ENCODE measurements at places on chromosomes 2 and 18.

GRCh38 chr2:42659609-42660008 is 91.2 kb downstream of the MTA3 start:
- DNase-seq: peak; percentile 11

GRCh38 chr2:208097313-208097712 is 27.0 kb downstream of the CRYGD start:
- DNase-seq: no peak

GRCh38 chr2:231940795-231941194 is 14.6 kb upstream of the NPPC start:
- no peak for DNase-seq

GRCh38 chr18:78726326-78727056 is 253.1 kb upstream of the SALL3 start:
- no peak for DNase-seq

GRCh38 chr2:74045454-74045853 is 60.7 kb downstream of the TET3 start:
- DNase-seq: peak; percentile 53

DNA sequence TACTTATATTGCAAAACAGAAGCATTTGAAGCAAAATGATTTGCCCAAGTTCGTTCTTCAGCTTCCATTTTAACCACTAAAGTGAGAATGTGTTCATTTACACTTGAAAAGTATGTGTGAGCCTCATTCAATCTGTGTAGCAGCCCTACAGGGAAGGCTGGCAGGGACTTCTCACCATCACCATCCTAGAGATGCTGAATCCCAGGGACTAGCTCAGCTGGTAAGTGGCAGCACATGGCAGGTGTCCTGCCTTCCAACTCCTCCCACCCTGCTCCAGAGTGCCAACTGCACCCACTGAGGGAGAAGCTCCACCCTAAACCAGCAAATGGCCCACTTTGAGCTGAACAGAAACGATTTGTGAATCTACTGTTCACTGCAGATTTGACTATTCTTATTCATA is 91.5 kb downstream of the EN1 start:
- DNase-seq: no peak

DNA sequence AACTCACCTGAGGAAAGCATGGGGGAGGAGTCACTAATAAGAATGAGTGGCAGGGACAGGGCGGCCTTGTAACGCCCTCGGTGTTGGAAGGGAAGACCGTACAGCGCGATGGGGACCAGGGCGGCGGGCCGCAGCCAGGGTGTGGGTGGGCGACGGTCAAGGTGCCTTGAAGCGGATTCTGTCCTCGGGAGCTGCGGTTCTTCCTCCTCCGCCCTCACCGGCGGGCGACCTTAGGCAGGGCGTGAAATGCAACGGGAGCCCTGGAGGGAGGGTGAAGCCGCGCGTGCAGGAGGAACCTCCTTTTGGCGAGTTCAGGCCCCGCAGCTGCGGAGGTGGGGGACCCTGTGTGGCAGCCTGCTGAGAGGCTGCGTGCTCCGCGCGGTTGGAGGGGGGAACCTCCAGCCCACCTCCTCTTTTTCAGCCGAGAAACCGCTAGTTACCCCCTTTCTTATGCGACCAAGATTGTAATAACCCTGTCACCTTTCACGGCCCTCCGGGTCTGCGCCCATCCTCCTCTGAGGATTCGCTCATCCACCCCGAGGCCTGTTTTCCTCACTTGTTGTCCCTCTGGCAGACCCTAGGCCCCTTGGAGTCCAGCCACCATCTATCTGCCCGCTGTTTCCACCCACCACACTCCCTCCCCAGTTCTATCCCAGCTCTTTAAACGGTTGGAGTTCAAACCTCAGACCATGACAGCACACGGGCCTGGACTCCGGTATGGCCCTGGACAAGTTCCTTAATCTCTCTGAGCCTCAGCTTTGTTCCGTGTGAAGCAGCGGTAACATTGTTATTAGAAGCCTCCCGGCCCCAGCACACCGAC is 823 bp upstream of the RNU2-63P start:
- no peak for DNase-seq

DNA sequence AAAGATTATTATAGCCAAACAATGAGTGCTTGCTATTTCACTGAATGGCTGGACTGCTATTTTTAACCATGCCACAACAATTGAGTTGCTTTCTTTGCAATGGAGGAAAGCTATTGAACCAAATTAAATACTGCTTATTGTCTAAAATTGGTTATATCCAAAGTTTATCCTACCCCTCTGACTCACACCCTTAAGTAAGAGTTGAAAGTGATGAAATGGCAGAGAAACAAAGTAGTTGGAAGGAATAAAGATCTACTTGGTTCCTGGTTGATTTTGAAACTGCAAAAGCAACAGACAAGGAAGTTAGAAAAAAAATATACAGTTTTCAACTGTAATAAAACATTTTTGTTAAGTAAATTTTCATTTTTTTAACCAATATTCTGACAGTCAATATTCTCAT is 47.5 kb downstream of the EML4 start:
- peak; percentile 47 for DNase-seq

GRCh38 chr2:48146552-48146951 is 240.3 kb upstream of the FBXO11 start:
- DNase-seq: no peak

GRCh38 chr2:76584474-76584873 is 873.8 kb upstream of the GCFC2 start:
- DNase-seq: no peak

DNA sequence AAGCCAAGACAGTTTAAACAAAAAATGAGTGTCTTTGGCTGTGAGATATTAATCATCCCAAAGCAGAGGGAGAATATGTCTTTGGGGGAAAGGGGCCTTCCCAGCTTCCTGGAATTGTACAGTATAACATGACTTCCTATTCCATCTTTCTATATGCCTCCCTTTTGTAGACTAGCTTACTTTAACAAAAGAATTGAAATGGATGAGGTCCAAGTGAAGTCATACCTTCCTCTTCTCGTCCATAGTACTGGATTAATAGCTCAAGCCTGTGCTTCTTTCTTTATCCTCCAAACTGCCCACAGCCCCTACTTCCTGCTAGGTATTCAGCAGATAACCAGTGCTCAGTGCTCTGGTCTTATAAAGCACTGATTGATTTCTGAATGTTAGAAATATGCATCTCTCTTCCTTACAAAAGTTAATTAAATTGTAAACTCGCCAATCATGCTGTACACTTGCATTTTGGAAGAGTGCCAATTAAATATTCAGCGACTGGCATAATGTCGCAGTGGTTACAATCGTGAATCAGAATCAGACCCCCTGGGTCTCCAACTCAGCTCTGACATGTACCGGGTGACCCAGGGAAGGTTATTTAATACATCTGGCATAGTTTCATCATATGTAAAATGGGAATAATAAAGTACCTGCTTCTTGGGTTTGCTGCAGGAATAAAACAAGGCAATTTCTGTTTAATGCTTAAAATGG is 325.1 kb downstream of the RND3 start:
- no peak for DNase-seq

DNA sequence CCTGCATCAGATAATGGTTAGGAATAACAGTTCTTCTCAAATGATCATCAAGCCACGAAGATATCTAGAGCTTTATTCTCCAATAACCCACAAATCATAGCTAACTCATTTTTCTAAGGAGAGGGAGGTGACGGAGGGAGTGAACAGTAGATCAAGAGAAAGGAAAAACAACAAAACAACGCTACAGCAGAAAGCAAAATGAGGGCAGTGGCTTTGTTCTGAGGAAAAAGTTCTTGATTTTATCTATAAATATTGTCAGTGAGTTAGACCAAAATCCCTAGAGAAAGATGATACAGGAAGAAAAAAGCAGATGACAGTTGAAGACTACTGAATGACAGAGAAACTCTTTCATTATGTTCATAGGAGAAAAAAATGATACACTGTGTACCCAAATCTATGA is 71.0 kb downstream of the STK39 start:
- DNase-seq: no peak

GRCh38 chr2:46718784-46719183 is 196.8 kb downstream of the MCFD2 start:
- no peak for DNase-seq

DNA sequence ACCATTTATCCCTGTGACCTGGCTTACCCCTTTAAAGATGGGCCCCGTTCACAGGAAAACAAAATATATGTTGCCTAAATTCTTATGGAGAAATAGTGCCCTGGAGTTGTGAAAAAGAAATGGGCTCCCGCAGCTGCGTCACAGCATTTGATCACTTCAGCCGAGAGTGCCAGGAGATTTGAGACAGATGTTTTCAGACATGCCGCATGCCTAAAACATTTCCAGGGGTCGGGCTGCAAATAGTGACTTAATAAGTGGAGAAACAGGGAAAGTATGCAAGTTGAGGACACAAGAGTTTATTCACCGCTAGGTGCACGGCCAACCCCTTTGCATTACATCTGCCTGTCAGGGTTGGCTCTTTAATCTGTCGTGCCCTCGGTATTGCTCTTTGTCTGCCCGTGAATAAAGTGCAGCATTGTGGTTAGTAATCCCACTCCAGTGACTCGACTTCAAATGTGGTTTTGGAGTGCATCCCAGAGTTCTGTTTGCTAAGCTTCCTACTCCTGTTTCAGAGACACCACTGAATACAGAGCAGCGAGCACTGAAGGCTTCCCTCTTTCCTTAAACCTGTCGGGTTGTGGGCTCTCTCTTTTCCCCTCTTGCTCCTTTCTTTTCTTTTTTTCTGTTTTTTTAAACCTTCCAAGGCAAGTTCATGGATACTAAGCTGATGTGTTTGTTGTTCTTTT is 187.5 kb downstream of the LTBP1 start:
- peak; percentile 85 for DNase-seq

DNA sequence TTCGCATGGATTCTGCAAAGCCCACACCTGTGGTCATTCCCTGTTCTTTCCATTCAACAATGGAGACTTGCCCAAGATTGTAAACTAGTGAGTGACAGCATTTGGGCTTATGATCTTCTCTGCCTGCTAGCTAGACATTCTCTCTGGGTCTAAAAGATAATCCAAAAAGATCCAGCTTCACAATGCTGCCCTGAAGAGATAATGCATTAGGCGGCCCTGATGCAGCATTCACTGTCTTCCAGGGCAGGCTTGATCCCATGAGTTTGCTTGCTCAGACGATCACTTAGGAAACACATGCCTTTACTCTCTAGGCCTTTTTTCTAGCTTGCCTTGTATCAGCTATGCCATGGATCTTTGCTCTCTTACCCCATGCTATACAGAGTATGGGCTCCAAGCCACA is 196.1 kb downstream of the SETBP1 start:
- no peak for DNase-seq

GRCh38 chr2:110126906-110127305 is 11.3 kb upstream of the MALL start:
- DNase-seq: no peak

GRCh38 chr2:144455987-144456386 is 63.9 kb downstream of the ZEB2 start:
- no peak for DNase-seq

DNA sequence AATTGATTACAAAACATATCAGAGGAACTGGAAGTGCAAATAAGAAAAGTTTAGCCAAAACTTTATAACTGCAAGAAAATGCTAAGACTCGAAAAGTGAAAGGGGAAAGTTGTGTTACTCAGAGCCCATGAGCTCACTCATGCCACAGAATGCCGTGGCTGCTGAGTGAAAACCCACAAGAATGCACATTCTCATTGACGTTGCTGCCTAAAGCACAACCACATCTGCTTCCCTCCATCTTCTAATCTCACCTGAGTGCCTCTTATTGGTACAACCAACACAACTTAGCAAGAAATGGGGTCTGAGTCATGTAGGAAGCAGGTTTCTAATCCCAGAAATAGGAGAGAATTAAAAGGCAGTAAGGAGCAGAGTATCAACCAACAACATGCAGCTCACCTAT is 259.7 kb downstream of the LNPK start:
- DNase-seq: peak; percentile 64

GRCh38 chr2:45745231-45745630 is 93.8 kb downstream of the PRKCE start:
- DNase-seq: no peak

DNA sequence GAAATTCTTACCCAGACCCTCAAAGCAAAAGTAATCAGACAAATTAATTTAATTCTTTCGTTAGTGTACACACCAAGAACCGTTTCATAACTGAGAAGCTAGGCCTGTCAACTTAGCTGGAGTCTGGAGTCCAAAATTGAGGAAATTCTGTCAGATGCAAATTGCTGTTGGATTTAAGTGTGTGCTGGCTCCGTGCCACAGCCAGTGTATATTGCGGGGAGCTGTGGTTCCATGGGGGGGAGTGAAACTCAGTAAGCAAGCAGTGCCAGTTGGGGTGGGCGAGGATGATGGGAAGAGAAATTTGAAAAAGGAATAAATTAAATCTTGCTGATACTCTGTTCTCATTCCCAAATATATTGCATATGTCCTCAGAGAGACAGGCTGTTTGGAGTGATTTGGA is 4.0 kb downstream of the ARPC2 start:
- no peak for DNase-seq

- no peak for DNase-seq
These were observed 9.1 kb upstream of the HOXD4 start for GRCh38 chr2:176142281-176142680.

DNA sequence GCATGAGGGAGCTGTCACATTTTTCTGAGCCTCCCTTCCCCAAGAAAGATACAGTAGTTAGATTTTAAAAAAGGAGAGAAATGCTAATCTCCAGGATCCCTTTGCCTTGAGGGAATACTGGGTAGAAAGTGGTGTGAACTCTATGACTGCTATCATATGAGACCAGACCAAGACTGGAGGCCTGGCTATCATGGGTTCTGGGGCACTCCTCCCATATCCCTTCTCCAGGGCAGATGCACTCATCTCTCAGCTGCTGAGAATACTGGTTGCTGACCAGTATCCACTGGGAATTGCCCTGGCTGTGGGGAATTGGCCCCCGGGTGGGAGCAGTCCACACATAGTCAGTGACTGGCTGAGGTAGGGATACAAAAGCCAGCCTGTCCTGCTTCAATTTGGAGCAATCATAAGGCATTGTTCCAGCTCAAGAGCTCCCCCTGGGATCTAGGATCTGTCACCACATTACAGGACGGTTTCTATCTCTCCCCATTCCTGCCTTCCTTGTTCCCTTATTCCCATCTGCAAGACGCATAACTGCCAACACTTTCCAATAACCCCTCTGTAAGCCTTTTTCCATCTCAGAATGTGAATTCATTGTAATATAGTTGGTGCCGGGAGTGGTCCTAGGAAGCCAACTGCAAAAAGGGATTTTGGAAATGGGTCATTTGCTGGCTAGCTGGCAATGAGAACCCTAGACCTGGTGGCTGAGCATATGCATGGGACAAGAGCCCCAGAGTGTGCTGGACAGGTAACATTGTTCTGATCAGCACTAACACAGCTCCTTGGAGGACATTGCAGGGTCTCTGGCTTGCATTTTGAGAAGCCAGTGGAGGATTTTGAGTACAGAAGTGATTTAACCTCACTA is 35.4 kb upstream of the REEP1 start:
- DNase-seq: peak; percentile 60

- DNase-seq: no peak
These were observed 132.8 kb downstream of the STK39 start for GRCh38 chr2:168114619-168115018.

GRCh38 chr2:98799375-98800329 is 68.7 kb upstream of the MGAT4A start:
- no peak for DNase-seq

GRCh38 chr2:127053731-127054603 is 53.0 kb downstream of the BIN1 start:
- no peak for DNase-seq

Data from AG20443 (cell line).